ACHN (cell line): ENCODE measurements at places on chromosomes 11 and 22.

DNA sequence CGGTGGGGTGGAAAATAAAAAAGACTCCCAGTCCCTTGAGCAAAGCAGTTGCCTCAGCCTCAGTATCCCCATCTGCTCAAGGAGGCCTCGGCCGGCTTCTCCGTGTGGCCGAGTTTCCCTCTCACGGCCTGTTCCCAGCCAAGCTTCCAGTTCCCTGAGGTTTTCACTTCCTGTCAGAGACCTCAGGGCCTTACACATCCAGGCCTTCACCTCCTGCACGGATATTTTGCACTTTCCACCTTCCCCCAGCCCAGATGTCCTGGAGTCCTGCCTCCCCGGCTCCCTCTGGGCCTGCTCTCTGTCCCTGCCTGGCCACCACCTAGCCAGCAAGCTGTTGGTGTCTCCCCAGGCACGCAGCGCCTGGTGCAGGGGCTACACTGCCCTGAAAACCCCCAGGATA lies 41.1 kb upstream of the CD82 start:
- no peak for DNase-seq

- DNase-seq: no peak
These were observed 12.4 kb downstream of the C11orf24 start for GRCh38 chr11:68259122-68259959.

GRCh38 chr11:46367244-46367915 lies 14.1 kb upstream of the MDK start:
- DNase-seq: peak; percentile 37

- DNase-seq: no peak
These were observed 234.7 kb downstream of the BRD1 start for GRCh38 chr22:49592780-49593501.

- no peak for DNase-seq
These were observed 203.4 kb downstream of the FAM76B start for GRCh38 chr11:95586155-95586554.

GRCh38 chr11:30561691-30562415 lies 24.3 kb downstream of the MPPED2 start:
- no peak for DNase-seq
